Esophagus mucosa (tissue), 1 donor: ENCODE measurements at places on chromosomes 5 and 9.

GRCh38 chr9:26334706-26335105, 557.9 kb downstream of the CAAP1 start:
- no peak for ATAC-seq

GRCh38 chr9:4927043-4927471, 58.0 kb upstream of the JAK2 start:
- no peak for ATAC-seq

DNA sequence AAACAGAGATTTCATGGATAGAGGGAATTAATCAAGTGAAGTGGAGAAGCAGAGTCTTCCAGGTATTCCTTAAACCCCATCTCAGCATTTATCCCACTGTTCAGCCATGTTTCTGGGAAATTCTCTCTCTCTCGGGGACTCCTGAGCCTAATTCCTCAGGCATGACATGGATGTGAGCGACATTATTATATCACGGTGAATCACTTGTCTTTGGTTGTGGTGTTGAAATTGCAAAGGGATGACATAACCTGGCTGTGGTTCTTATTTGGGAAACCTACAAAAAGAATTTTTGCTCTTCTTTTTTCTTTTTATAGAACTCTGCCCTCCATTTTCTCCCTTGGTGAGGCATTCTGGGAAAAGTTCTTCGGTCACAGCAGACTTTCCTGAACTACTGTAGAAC, 457.9 kb upstream of the PTGER4 start:
- no peak for ATAC-seq

DNA sequence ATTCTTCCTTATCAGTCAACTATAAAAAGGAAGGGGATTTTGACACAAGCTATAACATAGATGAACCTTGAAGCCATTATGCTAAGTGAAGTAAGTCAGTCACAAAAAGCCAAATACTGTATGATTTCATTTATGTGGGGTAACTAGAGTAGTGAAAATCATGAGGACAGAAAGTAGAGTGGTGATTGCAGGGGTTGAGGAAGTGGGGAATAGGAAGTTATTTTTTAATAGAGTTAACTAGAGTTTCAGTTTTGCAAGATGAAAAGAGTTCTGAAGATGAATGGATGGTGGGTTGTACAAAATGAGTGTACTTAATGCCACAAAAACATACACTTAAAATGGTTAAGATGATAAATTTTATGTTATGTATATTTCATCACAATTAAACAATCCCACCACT, 65.4 kb upstream of the FAM174A start:
- ATAC-seq: no peak

DNA sequence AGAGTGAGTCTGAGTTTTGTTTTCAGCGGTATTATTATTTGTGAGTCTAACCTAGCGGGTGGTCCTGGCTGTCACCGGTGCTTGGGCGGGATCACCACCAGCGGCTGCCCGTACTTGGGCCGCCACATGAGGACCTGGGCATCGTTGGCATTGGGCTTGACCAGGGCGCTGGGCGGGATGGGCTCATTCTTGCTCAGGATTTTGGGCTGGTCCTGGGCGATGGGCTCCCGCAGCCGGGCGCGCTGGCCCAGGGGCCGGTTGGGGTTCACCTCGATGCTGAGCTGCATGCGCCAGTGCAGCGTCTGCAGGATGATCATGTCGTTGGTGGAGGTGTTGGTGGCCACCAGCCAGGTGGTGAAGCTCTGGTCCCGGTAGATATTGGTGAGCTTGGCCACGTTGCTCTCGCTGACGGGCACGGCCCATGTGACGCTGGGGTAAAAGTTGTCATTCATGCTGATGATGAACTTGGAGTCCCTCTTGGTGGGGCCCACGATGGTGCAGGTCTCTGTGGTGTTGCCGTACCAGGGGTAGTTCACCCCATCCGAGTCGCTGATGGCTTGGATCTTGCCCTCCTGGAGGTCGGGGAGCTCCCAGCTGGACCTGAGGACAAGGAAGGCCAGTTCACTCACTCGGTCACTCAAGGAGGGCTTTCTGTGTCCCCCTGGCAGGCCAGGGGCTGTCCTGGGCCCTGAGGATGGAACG, 15.4 kb downstream of the FAM78A start:
- no peak for ATAC-seq

GRCh38 chr9:126864771-126865170, 4.3 kb downstream of the ZBTB34 start:
- ATAC-seq: no peak
